Activated effector memory CD4-positive, alpha-beta T cell treated with anti-CD3 and anti-CD28 coated beads, Interleukin-2, amount 50 U/mL, for 16 hours (primary cell): ENCODE measurements at places on chromosomes 1 and 21.
A peak's percentile ranks its signal among the peaks of the same experiment; 100 is the strongest.

- no peak for DNase-seq
Measured at GRCh38 chr1:35598895-35599294, 25.8 kb downstream of the TFAP2E start.

DNA sequence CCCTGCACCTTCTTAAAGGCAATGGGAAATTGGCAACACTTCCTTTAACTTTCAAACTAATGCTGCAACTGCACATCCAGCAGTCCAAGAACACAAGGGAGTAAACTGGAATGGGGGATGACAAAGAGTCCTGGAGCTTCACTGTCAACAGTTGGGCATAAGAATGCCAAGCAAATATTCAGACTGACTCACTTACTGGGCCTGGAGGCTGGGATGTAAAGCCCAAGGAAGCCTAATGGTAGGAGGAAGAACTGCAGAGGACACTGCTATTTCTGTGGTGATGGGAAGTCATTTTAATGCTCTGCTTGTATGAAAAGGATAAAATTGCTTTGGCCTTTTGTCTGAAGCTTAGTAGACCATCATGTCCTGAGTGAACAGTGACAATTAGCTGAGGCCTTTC, 15.7 kb upstream of the DMRTA2 start:
- no peak for DNase-seq

GRCh38 chr1:179709841-179710329, 33.2 kb upstream of the FAM163A start:
- DNase-seq: no peak

GRCh38 chr1:111199329-111199728, 1.1 kb downstream of the DENND2D start:
- no peak for DNase-seq

DNA sequence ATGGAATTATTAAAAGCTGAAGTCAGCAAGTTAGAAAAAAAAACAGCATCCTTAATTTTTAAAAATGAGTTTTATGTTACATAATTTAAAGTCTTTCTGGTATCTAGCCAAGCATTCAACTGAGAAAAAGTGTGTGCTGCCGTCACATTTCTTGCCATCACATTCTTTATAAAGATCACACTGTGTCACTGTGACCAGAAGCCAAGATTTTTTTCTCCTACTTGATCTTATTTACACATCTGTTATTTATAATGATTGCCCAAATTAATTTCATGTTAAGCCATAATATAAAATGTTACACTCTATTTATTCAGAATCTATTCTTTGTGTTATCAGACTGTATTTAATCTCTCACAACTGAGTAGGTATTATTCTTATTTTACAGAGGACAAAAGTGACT, 1603.7 kb downstream of the PLA2G4A start:
- no peak for DNase-seq

- DNase-seq: peak; percentile 86
Measured at GRCh38 chr1:39657923-39658485, 13.9 kb downstream of the NT5C1A start.

- DNase-seq: no peak
Measured at GRCh38 chr1:176998183-176998795, 166.2 kb downstream of the ASTN1 start.

- no peak for DNase-seq
Measured at GRCh38 chr1:35931446-35932157, 697 bp downstream of the AGO3 start.

GRCh38 chr1:174726167-174726879, 273.4 kb upstream of the CACYBP start:
- DNase-seq: no peak

DNA sequence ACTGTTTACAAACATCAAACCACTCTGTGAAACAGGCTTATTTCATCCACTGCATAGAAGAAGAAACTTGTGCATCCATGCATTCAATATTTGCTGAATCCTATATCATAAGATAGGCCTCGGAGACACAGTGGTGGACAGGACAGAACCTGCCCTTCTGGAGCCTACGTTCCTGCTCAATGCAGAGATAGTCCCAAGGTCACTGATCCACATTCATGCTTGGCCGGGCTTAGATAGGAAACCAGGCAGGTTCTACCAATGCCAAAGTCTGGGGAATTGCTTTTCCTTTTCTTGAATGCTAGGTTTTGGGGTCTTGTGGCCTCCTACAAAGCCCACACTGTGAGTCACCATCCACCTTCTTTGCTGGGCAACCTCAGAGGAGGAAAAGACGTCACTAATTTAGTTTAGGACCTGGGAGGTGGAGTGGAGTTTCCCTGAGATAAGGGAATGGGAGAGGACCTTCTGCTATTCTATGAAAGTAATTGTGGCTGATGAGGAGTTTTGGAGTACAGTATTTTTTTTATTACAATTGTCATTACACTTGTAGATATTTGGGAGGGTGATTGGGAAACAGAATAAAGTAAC, 99.7 kb upstream of the CD34 start:
- DNase-seq: no peak

DNA sequence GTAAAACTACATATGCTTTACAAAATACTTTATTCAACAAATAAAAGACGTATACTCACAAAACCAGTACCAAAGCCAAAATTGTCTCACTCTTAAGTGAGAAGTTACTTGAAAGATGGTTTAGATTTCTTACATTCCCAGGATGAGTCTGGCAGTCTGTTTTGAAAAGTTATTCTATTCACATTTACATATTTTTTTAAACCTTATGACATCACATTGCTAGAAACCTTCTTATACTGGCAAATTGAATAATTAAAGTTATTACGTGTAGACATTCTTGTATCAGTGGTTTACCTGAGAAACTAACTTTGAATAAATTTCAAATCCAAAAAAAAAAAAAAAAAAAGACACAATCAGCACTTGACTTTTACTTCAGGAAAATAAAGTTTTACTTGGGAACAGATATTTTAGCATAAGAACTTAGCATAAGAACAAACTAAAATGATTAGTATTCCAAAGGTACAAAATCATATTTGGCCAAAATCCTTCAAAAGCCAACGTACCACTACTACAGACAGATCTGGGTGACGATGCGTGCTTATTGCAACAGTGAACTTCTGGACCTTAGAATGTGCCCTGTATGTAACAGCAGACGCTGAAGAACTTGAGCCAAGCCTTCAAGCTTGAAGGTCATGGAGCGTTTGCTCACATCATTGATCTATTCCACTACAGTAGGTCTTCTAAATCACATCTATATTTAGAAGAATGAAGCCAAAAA, 2.5 kb downstream of the CDC42BPA start:
- DNase-seq: no peak

DNA sequence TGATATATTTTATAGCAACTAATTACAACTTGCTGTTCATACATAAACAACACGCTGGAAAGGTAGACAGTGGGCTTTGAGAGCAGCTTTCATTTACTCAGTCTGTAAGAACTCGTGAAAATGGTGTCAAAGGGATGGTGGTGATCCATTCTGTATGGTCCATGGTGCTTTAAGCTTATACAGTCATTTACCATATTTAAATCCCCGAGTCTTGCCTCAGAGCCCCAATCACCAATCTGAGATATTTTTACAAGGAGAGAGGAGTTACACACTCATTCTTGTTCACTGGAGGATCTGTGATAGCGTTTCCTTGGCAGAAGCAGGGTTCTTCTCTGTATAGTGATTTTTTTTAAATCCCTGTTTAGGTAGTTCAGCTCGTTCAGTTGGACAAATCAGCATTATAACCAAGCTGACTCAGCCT, 694.6 kb downstream of the USP25 start:
- DNase-seq: no peak

- no peak for DNase-seq
Measured at GRCh38 chr1:183982172-183982963, 55.2 kb downstream of the COLGALT2 start.

GRCh38 chr1:192477630-192478029, 97.9 kb upstream of the RGS1 start:
- DNase-seq: no peak

DNA sequence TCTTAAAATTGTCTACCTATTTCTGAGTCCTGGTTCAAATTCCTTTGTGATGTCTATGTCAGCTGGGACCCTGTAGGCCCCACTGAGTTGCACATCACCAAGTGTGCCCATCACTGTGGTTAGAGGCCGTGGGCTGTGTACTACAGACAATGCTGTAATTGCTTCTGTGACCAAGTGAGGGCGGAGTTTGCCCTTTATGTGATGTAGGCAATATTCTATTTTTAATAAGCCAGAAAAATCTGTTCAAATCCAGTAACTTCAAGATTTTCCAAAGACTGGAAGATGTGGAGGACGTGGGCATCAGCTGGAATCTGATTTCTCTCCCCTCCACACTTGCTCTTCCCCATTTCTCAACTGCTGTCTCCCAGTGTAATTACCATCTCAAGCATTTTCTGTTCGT, 215.4 kb downstream of the PBX1 start:
- no peak for DNase-seq

- DNase-seq: no peak
Measured at GRCh38 chr21:29033301-29033700, 8.8 kb downstream of the USP16 start.

DNA sequence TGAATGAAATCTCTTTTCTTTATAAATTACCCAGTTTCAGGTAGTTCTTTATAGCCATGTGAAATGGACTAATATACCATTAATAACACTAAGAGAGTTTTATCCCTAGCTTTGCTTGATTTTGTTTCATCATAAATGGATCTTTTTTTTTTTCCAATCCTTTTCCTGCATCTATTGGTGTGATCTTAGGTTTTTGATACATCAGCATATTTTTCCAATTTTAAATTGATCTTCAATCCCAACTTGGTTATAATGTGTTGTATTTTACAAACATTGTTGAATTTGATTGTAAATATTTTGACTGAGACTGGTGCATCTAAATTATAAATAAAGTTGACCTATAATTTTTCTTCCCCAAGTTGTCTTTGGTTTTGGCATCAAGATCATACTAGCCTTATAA, 4.3 kb upstream of the RTCA start:
- DNase-seq: no peak

GRCh38 chr1:9196129-9197040, 38.2 kb upstream of the H6PD start:
- DNase-seq: peak; percentile 81

- DNase-seq: no peak
Measured at GRCh38 chr1:2251786-2252185, 23.7 kb downstream of the SKI start.

DNA sequence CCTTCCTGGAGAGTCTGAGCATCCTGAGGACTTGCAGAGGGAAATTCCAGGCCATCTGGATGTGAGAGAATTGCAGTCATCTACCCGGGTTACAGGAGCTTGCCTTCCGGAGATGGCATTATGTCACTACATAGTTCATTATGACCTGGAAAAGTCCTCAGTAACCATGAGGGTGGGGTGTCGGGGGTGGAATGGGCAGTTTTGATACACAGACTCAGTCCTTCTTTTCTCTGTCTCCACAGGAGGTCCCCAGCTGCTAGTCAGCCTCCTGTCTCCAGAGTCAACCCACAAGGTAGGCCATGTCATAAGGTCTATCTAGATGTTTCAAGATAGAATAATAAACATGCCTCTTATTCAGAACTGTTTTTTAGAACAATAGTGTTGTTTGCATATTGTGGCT, 268.2 kb upstream of the SGIP1 start:
- no peak for DNase-seq

- DNase-seq: peak; percentile 42
Measured at GRCh38 chr1:228289996-228290881, 82.4 kb downstream of the OBSCN start.

- DNase-seq: no peak
Measured at GRCh38 chr21:34688145-34688544, 19.4 kb downstream of the CLIC6 start.

GRCh38 chr1:18261891-18262290, 154.3 kb downstream of the IGSF21 start:
- no peak for DNase-seq

DNA sequence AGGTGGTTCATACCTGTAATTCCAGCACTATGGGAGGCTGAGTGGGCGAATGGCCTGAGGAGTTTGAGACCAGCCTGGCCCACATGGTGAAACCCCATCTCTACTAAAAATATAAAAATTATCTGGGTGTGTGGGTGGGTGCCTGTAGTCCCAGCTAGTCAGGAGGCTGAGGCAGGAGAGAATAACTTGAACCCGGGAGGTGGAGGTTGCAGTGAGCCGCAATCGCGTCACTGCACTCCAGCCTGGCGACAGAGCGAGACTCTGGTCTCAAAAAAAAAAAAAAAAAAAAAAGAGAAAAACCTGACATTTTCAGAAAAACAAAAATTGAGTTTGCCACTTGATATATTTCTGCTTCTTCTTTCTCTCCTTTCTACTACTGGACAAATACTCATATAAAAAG, 24.3 kb downstream of the CA6 start:
- DNase-seq: no peak

DNA sequence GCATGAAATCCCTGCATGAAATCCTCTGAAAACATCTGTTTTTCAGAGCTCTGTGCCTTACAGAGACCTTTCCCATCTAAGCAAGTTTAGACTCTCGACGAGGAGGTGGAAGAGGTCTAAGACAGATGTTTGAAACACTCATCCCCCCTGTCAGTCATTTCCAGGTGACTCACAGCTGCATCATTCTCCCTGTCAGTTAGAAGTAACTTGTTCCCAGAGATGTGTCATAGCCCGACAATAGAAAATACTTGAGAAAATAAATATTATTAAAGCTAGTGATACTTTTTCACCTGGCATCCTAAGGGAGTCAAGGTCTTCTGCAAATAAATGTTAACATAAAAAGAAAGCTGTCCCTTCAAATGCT, 41.6 kb upstream of the SEC16B start:
- no peak for DNase-seq

GRCh38 chr1:212255705-212256307, 29.4 kb upstream of the PPP2R5A start:
- no peak for DNase-seq

- DNase-seq: no peak
Measured at GRCh38 chr1:48246727-48247126, 24.2 kb downstream of the SLC5A9 start.

GRCh38 chr1:224080115-224080774, 33.7 kb upstream of the FBXO28 start:
- no peak for DNase-seq

DNA sequence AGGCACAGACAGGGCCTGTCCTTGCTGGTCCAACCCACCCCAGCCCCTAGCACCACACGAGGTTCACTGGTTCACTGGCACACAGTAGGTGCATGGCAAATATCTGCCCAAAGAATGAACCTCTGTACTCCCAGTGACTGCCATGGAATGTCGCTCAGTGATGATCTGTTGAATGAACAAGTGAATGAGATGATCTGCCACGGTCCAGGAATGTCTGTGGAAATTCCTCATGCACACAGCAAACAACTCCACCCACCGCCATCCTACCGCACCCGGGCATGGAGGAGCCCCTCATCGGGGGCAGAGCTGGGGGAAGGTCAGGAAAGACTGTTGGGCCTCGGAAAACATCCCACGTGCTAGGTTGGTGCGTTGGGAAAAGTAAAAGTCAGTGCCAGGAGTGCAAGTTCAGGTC, 1.7 kb downstream of the HSPG2 start:
- DNase-seq: no peak
